Gastroesophageal sphincter (tissue), 4 donors: ENCODE measurements at places on chromosomes 12 and 14. TPM values are rescaled to one million over a fixed set of nuclear protein-coding genes. Genes with fewer than 3 reads are reported as not detected.

DNA sequence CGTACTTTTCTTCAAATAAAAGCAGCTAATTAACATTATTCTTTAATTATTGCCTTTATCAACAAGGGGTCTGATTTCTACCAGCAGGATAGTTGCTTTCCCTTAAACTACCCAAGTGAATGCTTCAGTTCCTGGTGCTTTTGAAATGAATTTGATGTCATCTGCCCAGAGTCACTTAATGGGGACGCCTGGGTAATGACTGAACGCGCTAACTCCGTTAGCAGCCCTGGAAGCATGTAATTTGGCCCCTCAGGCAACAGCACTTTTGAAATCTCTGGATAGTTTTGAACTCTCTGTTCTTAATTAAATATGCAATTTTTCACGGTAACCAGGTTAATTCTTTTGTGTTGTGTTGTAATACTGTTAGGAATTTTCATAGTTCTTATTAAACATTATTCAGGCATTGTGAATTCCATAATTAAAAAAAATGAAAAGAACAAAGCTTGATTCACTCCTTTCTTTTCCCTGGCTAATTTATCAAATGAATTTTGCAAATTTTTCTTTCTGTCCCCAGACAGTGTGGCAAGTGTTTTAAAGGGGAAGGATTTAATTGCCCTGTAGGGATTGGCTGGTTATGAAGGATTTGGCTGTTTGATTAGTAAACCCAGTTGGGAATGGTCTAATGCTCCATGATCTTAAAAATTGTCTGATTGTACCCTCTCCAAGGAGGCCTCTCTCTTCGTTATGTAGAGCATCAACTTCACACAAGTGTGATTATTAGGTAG is 137.5 kb upstream of the MYL2 start:
- ATAC-seq: no peak

- ATAC-seq: no peak
These were observed 82.9 kb downstream of the NEDD1 start for GRCh38 chr12:96989916-96990315.

GRCh38 chr12:120457133-120457532 is 10.9 kb downstream of the GATC start:
- ATAC-seq: no peak

GRCh38 chr12:116166306-116166705 is 111.2 kb downstream of the MED13L start:
- ATAC-seq: no peak

- no peak for ATAC-seq
These were observed 2.1 kb downstream of the VRTN start for GRCh38 chr14:74350211-74350927.

SYT1 gene
- total RNA-seq: 6.6 TPM

CLEC4C gene
- not detected for total RNA-seq

OR4L1 gene
- not detected for total RNA-seq
